ENCODE measurements at places on chromosomes 16 and 17.

GRCh38 chr16:55388131-55388862 lies 64.3 kb downstream of the IRX6 start:
- DNase-seq, result no peak

DNA sequence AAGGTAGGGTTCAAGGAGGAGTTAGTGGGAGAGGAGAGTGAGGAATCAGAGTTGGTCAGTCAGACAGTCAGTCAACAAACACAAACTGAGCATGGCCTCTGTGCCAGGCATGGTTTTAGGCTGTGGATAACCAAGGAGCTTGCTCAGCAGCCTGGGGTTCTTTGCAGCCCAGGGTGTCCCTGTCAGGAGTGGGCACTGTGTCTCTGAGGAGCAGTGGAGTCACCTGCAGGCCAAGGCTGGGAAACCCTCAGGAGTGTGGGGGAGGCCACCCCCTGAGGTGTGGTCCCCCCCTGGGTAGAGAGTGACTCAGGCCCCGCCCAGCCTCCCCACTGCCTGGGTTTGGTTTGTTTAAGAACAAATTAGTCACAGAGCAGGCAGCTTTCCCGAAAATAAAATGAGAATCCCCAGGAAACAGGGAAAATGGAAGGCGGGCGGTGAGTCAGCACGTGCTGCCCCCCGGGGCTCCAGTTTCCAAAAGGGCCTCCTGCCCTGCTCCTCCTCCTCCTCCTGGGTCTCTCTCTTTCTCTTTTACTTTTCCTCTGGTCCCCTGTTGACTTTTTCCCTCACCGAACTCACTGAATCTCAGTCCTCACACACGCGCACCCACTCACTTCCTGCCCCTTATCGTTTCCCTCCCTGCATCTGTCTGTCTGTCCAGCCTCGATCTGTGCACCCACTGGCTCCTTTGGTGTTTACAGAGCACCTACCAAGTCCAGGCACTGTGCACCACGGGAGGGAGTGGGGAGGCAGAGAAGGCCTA lies 44.3 kb downstream of the SOCS3 start:
- DNase-seq, result peak; percentile 77

DNA sequence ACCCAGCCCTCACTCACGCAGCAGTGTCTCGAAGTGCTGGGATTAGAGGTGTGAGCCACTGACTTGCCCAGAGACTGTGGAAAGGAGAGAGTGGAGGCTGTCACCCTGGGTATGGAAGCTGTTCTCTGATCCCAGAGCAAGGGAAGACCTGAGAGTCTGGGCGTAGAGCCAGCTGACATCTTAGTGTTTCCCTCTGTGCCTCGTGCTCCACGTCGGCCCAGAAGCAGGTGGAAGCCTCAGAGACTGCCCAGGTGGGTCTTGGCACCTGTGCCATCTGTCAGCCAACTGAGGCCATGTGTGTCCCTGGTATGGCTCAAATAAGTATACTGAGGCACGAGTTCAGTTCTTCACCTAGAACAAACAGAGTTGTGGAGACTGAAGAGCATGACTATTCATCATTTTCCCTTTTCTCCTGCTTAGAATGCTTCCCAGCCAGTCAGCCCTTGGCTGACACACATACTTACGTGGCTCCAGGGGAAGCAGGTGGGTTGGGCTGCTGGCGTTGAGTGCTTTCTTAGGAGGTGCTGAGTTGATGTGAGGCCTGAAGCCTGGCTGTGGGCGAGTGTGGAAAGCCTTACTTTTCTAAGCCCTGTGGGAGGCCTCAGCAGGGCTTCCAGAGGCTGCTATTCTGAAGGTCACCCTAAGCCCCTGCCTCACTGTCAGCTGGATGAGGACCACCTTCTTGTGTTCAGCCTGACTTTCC lies 8.1 kb downstream of the CTRL start:
- DNase-seq, result no peak

DNA sequence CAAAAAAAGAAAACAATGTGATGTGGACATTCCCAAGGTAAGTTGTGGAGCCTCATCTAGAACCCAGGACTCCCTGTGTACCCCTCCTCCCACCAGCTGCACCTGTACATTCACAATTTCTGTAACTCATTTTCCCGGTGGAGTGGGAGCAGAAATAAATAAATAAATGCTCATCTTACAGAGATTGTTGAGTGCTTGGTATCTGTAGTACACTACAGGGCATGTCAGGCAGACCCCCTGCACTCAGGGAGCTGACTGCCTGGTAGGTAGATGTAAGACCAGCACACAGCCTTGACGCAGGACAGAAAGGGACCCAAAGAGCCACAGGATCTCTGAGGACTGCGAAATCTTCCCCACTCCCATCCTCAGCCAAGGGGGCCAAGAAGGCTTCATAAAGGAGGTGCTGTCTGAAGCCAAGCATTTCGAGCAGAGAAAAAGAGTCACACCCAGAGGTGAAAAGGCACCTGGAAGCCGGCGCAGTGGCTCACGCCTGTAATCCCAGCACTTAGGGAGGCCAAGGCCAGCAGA lies 6.5 kb downstream of the EIF1 start:
- no peak for DNase-seq
